Activated CD4-positive, alpha-beta T cell treated with anti-CD3 and anti-CD28 coated beads, Interleukin-2, amount 50 U/mL, for 1 hour (primary cell): ENCODE measurements at places on chromosomes 16 and 17.

DNA sequence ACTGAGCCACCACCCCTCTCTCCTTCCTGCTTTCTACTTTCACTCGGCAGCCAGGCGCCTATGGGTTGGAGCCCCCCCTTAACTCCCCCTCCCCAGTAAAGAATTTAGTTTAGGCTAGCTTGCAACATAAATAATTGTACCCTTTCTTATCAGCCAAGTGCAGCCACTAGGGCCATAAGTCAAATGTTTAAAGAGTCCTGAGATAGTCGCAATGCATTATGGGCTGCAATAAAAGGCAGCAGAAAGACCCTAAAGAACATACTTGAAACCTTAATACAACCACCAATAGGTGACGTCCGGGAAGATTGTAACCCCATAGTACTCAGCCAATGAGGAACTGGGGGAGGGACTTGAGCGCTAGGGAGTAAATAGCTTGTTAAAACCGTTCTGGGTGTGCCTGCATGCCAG is 40.5 kb downstream of the C16orf82 start:
- DNase-seq: no peak

GRCh38 chr17:10126616-10127501 is 71.5 kb downstream of the GAS7 start:
- DNase-seq: no peak

DNA sequence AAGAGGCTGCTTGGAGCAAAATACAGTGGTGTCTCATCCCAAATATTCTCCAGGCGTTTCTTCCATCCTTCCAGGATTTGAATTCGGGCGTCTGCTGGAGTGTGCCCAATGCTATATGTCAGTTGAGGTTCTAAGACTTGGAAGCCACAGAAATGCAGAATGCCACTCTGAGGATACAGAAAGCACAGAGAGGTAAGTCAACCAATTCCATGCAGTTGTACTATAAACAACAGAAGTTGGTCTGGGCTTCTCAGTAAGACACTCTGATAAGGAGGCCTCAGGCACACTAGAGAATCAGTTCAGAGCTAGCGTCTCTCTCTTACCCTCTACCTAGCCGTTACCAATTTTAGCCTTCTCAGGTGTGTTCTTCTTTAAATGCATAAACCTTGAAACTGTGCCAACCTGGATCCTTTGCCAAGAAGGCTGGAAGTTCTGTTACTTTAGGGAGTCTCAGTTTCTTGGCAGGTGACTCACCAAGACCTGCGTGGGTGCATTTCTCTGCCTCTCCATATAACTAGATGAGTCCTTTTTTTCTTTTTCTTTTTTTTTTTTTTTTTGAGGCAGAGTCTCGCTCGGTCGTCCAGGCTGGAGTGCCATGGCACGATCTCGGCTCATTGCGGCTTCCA is 15.1 kb downstream of the NQO1 start:
- no peak for DNase-seq

DNA sequence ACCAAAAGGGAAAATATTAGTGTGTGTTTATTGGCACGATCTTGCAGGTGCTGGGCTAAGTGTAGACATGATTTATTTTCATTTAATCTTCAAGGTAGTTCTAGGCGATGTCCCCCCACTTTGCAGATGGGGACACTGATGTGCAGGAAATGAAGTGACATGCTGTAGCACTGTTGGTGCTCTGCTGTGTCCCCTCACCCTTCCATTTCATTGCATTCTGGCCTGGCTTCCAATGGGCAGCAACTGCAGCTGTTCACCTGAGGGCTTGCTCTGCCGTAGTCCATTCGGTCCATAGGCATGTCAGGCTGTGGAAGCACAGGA is 123.9 kb downstream of the PRKCB start:
- DNase-seq: no peak

GRCh38 chr16:23535901-23536300 is 21.2 kb downstream of the EARS2 start:
- DNase-seq: no peak

DNA sequence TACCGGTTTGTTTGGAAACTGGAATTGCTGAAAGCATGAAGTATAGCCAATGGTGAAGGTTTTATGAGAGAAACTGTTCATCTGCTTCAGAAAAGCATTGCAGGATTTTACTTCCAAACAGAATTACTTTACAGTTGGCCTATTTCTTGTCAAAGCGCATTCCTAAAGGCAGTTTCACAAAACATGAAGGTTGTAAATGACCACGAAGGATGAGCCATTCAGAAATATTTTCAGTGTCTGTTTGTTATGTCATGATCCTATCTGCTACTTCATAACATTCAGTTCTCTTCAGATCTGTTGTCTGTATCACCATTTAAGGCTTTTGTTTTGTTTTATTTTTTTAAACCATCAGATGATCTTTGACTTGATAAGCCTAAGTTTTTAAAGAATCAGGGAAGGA is 45.7 kb downstream of the AATF start:
- DNase-seq: no peak

DNA sequence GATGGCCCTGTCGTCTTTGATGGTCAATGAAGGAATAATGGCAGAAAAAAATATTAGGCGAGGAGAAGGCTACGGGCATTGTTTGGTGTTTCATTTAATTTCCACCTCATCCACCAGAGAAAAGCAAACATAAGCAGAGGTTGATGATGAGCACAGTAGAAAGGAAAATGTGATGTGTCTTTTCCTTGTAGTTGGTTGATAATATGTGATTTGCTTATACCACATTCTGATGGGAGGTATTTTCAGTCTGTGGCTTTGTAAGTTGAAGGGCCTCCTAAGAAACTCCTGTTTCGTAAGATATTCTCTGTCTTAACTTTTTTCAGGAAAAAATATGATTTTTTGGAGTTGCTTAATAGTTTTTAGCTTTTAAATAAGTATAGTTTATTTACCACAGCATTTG is 215.7 kb downstream of the PRKCA start:
- DNase-seq: no peak

DNA sequence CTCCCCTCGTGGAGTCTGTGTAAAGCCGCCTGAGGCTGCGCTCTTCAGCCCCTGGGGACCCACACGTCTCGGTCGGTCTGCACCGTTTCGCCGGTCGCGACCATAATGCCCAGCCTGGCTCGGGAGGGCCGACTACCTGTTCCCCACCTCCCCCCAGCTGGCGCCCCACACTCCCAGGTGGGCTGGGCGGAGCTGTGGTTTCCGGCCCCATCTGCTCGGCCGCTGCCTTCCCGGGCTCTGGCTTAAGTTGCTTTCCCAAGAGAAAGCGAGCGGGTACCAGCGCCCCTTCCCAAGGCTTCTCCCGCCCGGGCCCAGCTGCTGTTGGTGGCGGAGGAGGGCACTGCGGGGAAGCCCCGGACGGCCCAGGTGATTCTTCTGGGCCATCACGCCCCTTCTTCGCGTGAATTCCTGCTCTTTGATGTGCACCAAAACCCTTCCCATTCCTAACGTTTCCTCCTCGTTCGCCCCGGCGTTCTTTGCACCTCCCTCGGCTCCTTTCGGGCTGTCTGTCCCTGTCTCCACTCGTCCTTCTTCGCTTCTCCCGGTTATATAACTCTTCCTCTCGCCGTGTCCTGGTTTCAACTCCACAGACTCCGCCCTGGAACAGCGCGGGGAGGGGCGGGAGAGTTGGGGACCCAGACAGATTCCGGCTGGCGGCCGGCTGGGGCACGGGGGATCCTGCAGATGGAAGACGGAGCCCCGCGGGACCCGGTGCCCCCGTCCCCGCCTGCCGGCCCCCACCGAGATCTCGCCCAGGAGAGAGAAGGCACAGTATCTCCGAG is 2.0 kb downstream of the KDM6B start:
- DNase-seq: peak; percentile 49

DNA sequence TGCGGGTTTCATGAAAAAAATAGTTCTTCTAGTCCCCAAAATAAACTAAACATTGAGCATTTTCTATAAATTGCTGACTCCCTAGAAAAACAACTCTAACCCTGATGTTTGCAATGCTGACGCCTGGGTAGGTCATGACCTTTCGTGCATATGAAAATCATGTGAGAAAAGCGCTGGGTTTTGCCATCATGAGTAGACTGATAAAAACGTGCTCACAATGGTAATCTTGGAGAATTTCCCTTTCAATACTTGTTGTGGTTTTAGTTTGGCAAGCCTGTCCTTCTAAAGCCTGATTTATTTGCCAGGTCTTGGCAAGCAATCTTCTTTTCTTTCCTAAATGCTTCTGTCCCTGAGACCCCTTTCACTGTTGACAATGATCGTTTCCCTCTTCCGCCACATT is 4.0 kb upstream of the CLEC10A start:
- DNase-seq: no peak

DNA sequence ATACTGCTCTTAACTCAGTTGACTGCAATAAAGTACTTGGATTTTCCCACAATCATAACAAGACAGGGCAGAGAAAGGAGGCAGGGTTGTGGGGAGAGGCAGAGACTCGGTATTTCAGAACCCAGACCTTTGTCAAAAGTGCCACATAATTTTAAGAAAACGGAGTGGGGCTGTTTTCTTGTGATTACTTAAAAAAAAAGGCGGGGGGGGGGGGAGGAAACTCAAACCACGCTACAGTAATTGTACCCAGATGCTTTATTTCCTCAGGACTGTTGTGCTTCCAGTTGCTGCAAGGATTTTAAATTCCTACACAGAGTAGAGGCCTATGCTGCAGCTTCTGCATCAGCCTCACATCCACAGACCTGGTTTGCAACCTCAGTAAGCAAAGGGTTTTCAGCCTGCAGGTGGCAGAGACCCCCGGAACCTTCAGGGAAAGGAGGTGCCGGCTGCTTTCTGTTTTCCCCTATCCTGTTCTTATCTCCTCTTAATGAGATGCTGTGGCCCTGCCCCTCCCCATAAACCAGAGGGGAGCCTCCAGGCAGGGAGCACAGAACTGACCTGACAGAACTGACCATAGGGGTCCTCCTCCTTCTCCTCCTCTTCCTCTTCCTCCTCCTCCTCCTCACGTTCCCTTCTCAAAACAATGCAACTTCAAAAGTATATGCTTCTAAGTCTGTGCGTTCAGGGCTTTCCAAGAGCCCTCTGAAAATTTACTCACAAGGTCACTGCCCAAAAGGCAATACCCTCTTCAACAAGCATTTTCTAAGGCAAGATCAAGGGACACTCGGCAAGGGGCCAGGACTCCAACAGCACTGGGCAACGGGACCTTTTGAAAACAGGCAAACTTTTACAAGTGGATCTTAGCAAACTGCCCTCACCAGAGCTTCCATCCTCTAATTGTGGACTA is 7.5 kb downstream of the AXIN2 start:
- no peak for DNase-seq

- no peak for DNase-seq
Observed at GRCh38 chr17:39352511-39352910, 48.9 kb downstream of the FBXL20 start.

DNA sequence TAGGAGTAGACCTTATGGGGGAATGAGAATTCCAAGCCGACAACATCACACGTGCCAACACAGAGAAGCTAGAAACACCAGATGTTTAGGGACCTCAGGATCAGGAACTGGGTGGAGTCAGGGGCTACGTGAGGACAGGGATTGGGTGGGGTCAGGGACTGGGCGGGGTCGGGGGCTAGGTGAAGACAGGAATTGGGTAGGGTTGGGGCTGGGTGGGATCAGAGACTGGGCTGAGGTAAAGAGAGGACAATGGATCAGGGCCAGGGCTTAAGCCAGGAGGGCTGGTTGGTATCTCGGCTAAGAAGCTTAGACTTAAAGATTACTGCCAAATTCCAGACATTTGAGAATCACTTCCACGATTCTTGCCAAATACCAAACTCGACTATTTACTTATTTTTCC is 11.6 kb downstream of the TEKT5 start:
- DNase-seq: no peak
